Neural crest cell (in vitro differentiated cells): ENCODE measurements at places on chromosomes 1 and 21.

DNA sequence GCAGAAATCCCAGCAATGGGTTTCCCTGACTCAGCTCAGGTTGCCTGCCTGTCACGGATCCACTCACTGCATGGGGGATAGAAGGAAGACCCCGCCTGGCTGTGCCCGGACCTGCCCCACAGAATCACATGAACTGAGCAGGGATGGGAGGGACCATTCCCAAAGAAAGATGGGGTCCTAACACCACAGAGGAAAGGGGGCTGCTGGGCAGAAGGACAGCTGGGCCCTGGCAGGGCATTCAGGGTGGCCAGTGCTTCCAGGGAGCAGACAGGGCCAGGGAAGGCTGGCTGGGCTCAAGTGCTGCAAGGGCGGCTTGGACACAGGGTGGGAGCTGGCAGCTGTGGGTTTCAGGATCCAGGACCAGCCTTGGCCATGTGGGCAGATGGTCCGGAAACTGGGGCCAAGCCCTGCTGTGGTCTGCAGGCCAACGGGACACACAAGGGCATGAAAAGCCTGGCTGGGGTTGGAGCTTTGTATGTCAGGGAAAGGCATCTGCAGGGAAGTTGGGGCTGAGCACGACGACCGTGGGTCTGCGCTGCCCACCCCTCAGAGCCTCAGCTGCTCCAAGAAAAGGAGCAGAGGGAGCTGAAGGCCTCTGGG, 723.9 kb downstream of the PTPRU start:
- H3K36me3 ChIP-seq: no peaks in the 10 kb centered on the region
- H3K27me3 ChIP-seq: no peaks in the 10 kb centered on the region
- no peak overlapping the region for H3K4me3 ChIP-seq
- H3K27ac ChIP-seq: no peak overlapping the region
- DNase-seq: no peak

DNA sequence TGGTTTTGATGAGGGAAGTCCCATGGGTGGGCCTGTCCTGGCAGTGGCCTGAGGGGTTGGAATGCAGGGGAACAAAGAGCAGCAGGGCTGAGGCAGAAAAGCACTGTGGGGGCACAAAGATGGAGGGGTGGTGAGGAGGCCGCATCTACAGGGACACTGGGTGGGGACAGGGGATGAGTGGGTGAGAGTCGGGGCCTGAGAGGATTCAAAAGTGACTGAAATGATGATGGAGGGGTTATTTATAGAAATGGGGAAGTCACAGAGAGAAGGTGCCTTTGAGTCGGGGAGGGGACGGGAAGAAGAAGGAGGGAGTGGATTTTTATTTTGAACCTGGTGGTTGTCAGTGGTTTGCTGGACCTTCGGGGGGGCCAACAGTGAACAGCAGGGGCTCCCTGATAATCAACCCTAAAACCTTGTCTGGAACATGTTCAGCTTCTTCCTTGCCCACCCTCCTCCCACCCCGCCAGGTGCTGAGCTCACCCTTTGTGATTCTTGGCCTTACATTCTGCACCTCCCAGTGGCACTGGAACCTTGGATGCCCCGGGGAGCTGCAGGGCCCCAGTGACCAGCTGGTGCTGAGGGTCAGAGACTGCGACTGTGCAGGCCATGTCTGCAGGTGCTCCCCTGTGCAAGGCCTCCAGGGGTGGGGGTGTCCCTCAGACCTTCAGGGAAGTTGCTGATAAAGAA, 42.9 kb downstream of the IER5 start:
- H3K4me1 ChIP-seq: peaks cover 80% of the 10 kb centered on the region
- no peak for DNase-seq
- H3K36me3 ChIP-seq: no peaks in the 10 kb centered on the region
- H3K27ac ChIP-seq: peak overlapping the region; percentile 6
- no peak overlapping the region for H3K4me3 ChIP-seq
- no peaks in the 10 kb centered on the region for H3K27me3 ChIP-seq

DNA sequence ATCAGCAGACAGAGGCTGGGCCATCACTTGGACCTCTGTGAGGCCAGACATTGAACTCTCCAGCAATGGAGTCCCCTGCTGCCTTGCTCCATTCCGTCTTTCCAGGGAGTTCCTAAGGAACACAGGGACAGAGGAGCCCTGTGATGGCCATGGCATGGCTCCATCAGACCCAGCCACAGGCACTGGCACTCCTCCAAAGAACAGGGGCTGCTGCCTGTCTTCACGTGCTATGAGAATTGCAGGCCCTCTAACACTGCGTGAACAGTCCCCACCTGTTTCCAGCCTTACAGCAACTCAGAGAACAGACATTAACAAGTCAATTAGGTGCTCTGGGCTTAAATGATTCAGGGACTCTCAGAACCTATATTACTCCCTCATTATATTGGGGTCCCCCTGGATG, 140.8 kb downstream of the ASTN1 start:
- no peak overlapping the region for H3K27ac ChIP-seq
- H3K36me3 ChIP-seq: peaks cover 4% of the 10 kb centered on the region
- no peaks in the 10 kb centered on the region for H3K4me1 ChIP-seq

- H3K4me1 ChIP-seq: peaks cover 19% of the 10 kb centered on the region
These were observed 35.1 kb upstream of the DISC1 start for GRCh38 chr1:231591466-231591865.

- no peak overlapping the region for H3K27ac ChIP-seq
- DNase-seq: no peak
- no peaks in the 10 kb centered on the region for H3K27me3 ChIP-seq
- H3K4me3 ChIP-seq: no peak overlapping the region
- H3K36me3 ChIP-seq: no peaks in the 10 kb centered on the region
These were observed 160.6 kb upstream of the C21orf91 start for GRCh38 chr21:17979763-17980162.

- no peak for DNase-seq
- no peaks in the 10 kb centered on the region for H3K4me1 ChIP-seq
- peak overlapping the region; percentile 57 for H3K27ac ChIP-seq
- H3K4me3 ChIP-seq: no peak overlapping the region
- H3K27me3 ChIP-seq: peaks cover 9% of the 10 kb centered on the region
- H3K36me3 ChIP-seq: no peaks in the 10 kb centered on the region
These were observed 6.6 kb downstream of the ADORA1 start for GRCh38 chr1:203133970-203134725.

- no peaks in the 10 kb centered on the region for H3K36me3 ChIP-seq
- peaks cover 16% of the 10 kb centered on the region for H3K27me3 ChIP-seq
- no peak overlapping the region for H3K27ac ChIP-seq
These were observed 75.5 kb downstream of the SERINC2 start for GRCh38 chr1:31488528-31488927.

DNA sequence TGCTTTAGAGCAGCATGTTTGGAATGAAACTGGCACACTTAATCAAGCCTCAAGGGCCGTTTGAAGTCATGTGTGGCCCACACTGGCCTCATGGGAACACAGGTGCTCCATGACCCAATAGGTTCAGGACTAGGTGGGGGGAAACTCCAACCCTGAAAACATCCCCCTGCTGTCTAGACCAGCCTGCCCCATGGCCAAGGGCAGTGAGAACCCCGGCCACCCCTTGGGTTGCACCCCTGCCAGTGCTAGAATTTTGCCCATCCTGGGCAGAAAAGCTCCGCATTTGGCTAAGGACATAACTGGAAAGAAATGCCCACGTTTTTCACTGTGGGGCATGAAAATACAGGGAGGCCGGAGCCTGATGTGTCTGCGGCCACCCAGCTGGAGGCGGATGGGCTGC, 6.1 kb upstream of the PTGER3 start:
- H3K27ac ChIP-seq: no peak overlapping the region

- no peak overlapping the region for H3K4me3 ChIP-seq
- no peaks in the 10 kb centered on the region for H3K36me3 ChIP-seq
- H3K27me3 ChIP-seq: no peaks in the 10 kb centered on the region
- no peak for DNase-seq
- H3K4me1 ChIP-seq: peaks cover 11% of the 10 kb centered on the region
- H3K27ac ChIP-seq: no peak overlapping the region
These were observed 597.7 kb upstream of the ZP4 start for GRCh38 chr1:238488401-238488800.

GRCh38 chr1:160971618-160972056, 17.0 kb upstream of the ITLN2 start:
- peaks cover 17% of the 10 kb centered on the region for H3K4me1 ChIP-seq
- H3K27ac ChIP-seq: peak overlapping the region; percentile 68
- H3K27me3 ChIP-seq: peaks cover 12% of the 10 kb centered on the region
- peak overlapping the region; percentile 45 for H3K4me3 ChIP-seq
- DNase-seq: peak; percentile 20
- H3K36me3 ChIP-seq: no peaks in the 10 kb centered on the region
